ENCODE measurements at places on chromosomes 7 and 10. TPM values are rescaled to one million over a fixed set of nuclear protein-coding genes. Genes with fewer than 3 reads are reported as not detected.

Gene CALCR
- total RNA-seq: not detected

Gene PRKG1
- 0.01 TPM for total RNA-seq

Gene TRPV5
- total RNA-seq: not detected

Gene LIPF
- not detected for total RNA-seq

Gene SH2D4B
- total RNA-seq: 0.03 TPM

Gene BHLHA15
- total RNA-seq: 0.39 TPM

Gene ALDH18A1
- total RNA-seq: 49.3 TPM

Gene ECHDC3
- 7.9 TPM for total RNA-seq

Gene THSD7A
- 1.5 TPM for total RNA-seq

Gene SEMA3D
- not detected for total RNA-seq

Gene MALSU1
- total RNA-seq: 70.9 TPM

Gene MYH16
- total RNA-seq: 0.56 TPM

Gene FAM237B
- not detected for total RNA-seq

Gene HTR7
- 0.10 TPM for total RNA-seq

Gene PAOX
- 2.3 TPM for total RNA-seq

Gene KDM7A
- 3.1 TPM for total RNA-seq

Gene PAPOLB
- not detected for total RNA-seq

Gene ZFAND2A
- total RNA-seq: 61.5 TPM

Gene ADIRF
- not detected for total RNA-seq

Gene MGMT
- 6.2 TPM for total RNA-seq

Gene ENO4
- total RNA-seq: 0.21 TPM

Gene EN2
- 1.0 TPM for total RNA-seq

Gene UTF1
- total RNA-seq: not detected

Gene HECW1
- total RNA-seq: 12.7 TPM

Gene NUTM2A
- total RNA-seq: 0.14 TPM

Gene SLC26A3
- not detected for total RNA-seq

Gene NRCAM
- total RNA-seq: 73.8 TPM
